Epithelial cell of proximal tubule (primary cell): ENCODE measurements at places on chromosomes 3 and 15. TPM values are rescaled to one million over a fixed set of nuclear protein-coding genes. Genes with fewer than 3 reads are reported as not detected.

SLC12A8 gene
- 16.5 and 17.9 TPM in 2 replicates for total RNA-seq

PRTG gene
- total RNA-seq: 4.4 and 10.1 TPM in 2 replicates

GHRL gene
- total RNA-seq: not detected in 2 replicates

GABRR3 gene
- not detected in 2 replicates for total RNA-seq

KLHL6 gene
- not detected in 2 replicates for total RNA-seq

CCDC13 gene
- 0.65 and 1.7 TPM in 2 replicates for total RNA-seq

ZMYND10 gene
- 0.92 and 3.1 TPM in 2 replicates for total RNA-seq

PRICKLE2 gene
- 2.5 and 5.1 TPM in 2 replicates for total RNA-seq

ZNF619 gene
- 4.9 and 5.3 TPM in 2 replicates for total RNA-seq

THRB gene
- 2.1 and 11.8 TPM in 2 replicates for total RNA-seq

PLXND1 gene
- 27.3 and 30.7 TPM in 2 replicates for total RNA-seq

CDC25A gene
- 30.8 and 49.3 TPM in 2 replicates for total RNA-seq

HRH1 gene
- total RNA-seq: 3.1 and 7.3 TPM in 2 replicates

ADAMTS17 gene
- 0.06 and 0.36 TPM in 2 replicates for total RNA-seq

PP2D1 gene
- not detected in 2 replicates for total RNA-seq

GOLGA8O gene
- 0.29 TPM in 1 of 2 replicates, not detected in the other for total RNA-seq

GOLGA6L7 gene
- not detected in 2 replicates for total RNA-seq

CLN6 gene
- 14.9 and 55.0 TPM in 2 replicates for total RNA-seq

MINAR1 gene
- 0.43 and 1.4 TPM in 2 replicates for total RNA-seq

DAZL gene
- not detected in 2 replicates for total RNA-seq

GNL3 gene
- 128 and 141 TPM in 2 replicates for total RNA-seq

FAM131A gene
- total RNA-seq: 21.3 and 22.7 TPM in 2 replicates

IL16 gene
- 0.12 TPM in 1 of 2 replicates, not detected in the other for total RNA-seq

SLC22A13 gene
- not detected in 2 replicates for total RNA-seq

RYK gene
- 33.5 and 60.5 TPM in 2 replicates for total RNA-seq

VGLL3 gene
- total RNA-seq: 7.9 and 9.9 TPM in 2 replicates

PATL2 gene
- not detected in 2 replicates for total RNA-seq

SKOR1 gene
- total RNA-seq: not detected in 2 replicates

PYGO1 gene
- total RNA-seq: 2.2 and 2.4 TPM in 2 replicates

TEX55 gene
- total RNA-seq: 0.06 TPM in 1 of 2 replicates, not detected in the other

NEK10 gene
- total RNA-seq: 0.06 and 0.07 TPM in 2 replicates

LEKR1 gene
- 0.06 and 0.43 TPM in 2 replicates for total RNA-seq

CLRN1 gene
- total RNA-seq: not detected in 2 replicates

ESYT3 gene
- 0.87 and 2.2 TPM in 2 replicates for total RNA-seq

MUC4 gene
- 0.52 and 0.72 TPM in 2 replicates for total RNA-seq

AADACL2 gene
- not detected in 2 replicates for total RNA-seq

SCAANT1 gene
- total RNA-seq: not detected in 2 replicates

TMCO5A gene
- total RNA-seq: not detected in 2 replicates

LAMB2 gene
- 116 and 232 TPM in 2 replicates for total RNA-seq

TTLL13 gene
- total RNA-seq: not detected in 2 replicates

LMCD1 gene
- 69.0 and 70.2 TPM in 2 replicates for total RNA-seq

MB21D2 gene
- 17.7 and 21.2 TPM in 2 replicates for total RNA-seq

UTS2B gene
- 0.07 and 0.69 TPM in 2 replicates for total RNA-seq

TATDN2 gene
- total RNA-seq: 14.0 and 14.6 TPM in 2 replicates
